Activated T-cell treated with anti-CD3 and anti-CD28 coated beads for 48 hours (primary cell): ENCODE measurements at places on chromosomes 11 and 22.
A peak's percentile ranks its signal among the peaks of the same experiment; 100 is the strongest.

DNA sequence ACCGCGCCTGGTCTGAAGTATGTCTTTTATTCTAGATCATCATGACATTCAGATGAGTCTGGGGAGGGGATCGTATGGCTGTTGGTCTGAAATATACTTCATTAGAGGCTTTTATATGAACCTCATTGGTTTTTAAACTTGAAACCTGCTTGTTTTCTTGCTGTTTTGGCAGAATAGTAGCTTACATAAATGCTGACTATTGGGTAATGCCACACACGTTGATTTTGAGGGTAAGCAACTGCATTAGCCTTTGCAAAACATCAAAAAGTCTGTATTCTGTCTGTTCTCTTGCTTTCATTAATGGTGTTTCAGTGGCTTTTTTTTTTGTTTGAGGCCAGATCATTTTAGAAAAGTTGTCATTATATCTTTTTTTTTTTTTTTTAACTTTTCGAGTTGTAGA is 14.2 kb downstream of the PPME1 start:
- DNase-seq, result no peak

DNA sequence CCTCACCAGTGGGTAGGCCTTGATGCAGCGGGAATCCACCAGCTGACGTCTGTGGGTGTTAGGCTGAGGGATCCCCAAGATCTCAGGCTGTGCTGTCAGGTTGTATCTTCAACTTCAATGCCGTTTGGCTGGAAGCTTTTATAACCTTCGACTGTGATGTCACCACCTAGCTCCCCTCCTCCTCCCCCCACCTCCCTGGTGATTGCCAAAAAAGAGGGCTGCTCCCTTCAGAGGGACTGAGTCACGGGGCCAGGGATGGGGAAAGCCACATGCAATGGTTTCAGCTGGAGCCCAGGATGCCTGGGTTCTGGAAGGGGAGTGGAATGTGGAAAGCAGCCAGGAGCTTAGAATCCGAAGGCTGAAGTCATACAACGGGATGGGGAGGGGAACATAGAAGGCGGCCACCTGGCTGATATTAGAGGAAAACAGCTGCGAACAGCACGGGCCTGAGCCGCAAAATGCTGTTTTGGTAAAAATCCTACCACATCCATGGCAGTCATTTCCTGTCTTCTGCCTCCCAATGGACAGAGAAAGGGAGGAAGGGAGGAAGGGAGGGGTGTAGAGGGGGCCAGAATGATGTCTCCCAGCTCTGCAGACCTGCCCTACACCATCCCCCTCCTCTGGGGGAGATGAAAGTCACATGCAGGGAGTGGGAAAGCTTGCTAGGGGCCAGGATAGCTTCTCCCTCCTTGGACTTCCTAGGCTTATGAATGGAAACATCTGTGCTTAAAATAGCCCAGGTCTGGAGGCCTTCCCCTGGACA is at the start of gene LRRN4CL:
Gene LRRN4CL, minus strand, starts transcription at position 110 of the 763 bp plus-strand sequence. CDS start 1,022 bp downstream, outside the sequence.
- DNase-seq, result no peak

GRCh38 chr11:87572881-87573280 is 535.1 kb downstream of the TMEM135 start:
- no peak for DNase-seq

GRCh38 chr11:73239571-73240189 is 21.6 kb downstream of the P2RY2 start:
- no peak for DNase-seq

- no peak for DNase-seq
These were observed 234 bp downstream of the SESN3 start for GRCh38 chr11:95230810-95231126.

DNA sequence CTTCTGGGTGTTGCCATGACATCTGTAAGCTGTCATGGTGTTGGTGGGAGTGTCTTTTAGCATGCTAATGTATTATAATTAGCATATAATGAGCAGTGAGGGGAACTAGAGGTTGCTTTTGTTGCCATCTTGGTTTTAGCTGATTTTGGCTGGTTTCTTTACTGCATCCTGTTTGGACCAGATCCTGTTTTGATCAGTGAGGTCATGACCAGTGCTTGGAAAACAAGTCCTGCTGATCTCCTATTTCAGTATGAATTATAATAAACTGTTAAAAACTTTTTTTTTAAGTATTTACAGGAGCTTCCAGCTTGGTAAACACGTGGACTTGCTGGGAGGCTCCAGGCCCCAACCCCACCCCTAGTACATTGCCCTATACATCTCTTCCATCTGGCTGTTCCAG is 30.5 kb upstream of the P4HA3 start:
- DNase-seq, result no peak

GRCh38 chr11:37841016-37841415 is 1243.0 kb upstream of the RAG2 start:
- DNase-seq, result no peak

- no peak for DNase-seq
These were observed 170.6 kb downstream of the DYNC2H1 start for GRCh38 chr11:103279821-103280220.

- no peak for DNase-seq
These were observed 96.1 kb downstream of the MICAL2 start for GRCh38 chr11:12206529-12206928.

DNA sequence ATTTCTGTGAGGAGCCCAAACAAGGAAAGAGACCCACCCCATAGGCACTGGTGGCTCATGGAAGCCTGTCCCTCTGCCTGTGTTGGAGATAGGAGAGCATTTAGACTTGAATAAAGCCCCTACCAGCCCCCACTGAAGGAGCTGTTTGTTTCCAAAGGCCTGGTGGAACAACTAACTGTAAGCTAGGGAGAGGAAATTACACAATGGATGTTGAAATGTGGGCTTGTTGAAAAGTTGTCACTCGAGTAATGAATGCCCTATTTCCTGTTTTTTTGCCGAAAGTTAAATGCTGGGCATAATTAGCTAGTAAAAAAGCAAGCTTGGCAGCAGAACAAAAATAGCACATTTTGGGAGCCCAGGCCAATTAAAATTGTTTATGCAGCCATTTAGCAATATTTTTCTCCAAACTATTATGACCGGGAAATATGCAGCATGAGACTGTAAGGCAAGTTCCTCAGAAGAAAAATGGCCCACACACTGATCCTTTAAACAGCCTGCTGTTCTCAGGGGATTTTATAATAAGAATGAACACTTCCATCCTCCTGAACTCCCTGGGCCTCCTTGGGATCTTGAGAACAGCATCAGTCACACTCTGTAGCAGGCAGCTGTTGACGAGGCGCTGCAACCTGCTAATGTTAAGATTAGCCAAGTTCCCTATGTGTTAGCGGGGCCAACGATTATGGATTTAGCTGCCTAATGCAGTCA is 38.6 kb upstream of the LMO2 start:
- no peak for DNase-seq

DNA sequence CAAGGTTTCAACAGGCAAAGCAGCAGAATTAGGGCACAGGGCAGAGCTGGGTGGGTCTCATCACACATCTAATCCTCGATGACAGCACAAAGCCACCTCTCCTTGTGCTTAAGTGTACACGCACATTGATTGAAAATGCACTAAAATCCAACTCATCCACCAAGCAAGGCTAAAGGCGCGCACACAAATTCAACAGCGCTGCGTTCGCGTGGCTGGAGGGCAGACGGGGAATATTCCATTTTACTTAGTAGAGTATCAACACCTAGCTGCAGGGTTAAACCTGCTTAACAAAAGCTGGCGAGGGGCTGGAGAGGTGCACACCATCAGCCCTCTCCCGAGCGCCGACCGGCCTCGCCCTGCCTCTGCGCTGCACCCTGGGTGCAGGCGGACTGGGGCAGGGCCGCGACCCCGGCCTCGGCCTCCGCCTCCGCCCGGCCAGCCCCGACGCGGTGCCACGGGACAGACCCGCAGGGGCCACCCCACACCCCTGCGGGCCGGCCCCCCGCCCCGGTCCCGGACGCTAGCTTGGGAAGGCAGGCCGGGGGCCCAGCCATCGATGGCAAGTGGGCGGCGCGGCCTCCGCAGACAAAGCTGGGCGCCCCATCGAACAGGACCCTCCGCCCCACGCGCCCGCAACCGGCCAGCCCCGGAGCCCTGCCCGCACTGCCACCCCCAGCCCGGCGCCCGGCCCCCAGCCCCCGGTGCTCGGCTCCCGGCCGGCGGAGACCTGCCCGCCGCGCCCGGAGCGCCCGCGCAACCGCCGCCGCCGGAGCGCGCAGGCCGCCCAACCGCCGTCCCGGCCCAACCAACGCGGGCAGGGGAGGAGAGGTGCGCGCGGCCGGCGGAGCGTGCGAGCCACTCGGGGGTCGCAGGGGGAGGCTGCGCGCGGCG is 929 bp downstream of the PRDM10 start:
- no peak for DNase-seq

DNA sequence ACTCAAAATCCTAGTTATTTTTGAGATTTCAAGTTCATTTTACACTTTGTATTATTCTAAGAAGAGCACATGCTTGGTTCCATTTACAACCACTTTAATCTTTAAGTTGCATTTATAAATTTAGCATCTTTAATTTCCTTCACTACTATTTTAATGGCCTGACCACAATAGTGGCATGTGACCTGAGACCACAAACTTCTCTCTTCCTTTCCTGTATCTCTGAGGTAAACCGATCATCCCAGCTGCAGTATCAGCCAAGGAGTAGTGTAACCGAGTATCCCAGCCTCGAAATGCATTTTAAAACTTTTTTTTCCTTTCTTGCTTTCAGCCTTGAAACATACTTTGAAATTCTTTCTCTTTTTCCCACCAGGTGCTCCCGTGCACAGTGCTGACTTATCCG is 28.7 kb upstream of the CBX6 start:
- no peak for DNase-seq

DNA sequence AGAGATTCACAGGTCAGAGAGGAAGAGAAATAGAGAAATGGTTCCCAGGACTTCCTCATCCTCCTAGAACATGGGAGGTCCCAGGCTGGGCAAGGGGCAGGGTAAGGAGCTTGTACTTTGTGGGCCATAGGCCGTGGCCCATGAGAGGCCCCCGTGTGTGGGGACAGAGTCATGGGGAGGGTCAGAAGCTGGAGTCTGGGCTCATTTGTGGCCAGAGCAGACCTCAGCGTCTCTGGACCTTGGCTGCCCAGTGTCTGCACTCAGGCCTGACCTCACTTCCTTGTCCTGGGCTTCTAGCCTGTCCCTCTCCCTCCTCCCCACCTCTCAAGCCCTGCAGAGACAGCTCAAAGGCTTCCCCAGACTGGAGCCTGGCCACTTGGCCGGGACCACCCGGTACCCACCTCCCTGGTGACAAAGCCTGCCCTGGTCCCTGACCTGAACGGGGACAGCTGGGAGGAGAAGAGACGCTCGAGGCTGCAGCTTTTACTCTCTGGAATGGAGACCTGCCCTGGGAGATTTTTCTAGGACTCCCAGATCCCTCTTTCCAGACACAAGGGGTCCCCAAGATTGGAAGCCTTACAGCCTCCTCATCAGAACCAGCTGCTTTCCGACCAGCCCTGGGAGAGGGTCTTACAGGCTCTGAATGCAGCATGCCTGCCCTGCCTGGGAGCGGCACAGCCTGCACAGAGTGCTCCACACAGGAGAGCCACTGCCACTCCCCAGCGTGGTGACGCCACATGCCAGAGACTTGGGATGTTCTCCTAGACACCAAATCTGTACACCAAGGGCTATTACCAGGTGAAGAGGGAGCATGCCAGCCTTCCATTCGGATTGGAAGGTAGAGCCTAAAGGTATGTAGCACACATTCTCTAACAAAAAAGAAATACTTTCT is 569.0 kb upstream of the B3GAT1 start:
- DNase-seq, result no peak

DNA sequence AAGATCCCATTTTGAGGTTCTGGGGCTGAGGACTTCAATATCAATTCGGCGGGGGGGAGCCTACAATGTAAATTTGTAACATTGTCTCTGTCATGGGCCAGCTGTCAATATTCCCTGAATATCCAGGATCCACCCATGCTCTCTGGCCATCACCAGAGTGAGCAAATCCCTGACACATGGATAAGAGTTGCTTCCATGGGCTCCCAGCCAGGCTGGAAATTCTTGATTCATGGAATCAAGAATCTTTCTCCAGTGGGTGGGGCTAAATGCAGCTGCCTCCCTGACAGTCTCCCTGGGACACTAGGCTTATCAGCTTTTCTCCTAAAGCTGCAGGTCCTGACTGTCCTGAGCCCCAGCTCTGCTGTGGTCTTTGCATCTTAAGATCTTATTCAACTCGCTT is 86.9 kb upstream of the IGLL5 start:
- DNase-seq, result no peak

- DNase-seq, result no peak
These were observed 61.8 kb downstream of the SNX19 start for GRCh38 chr11:130854483-130854882.

GRCh38 chr11:13008625-13009475 is at the start of gene RASSF10:
RASSF10 (plus strand) TSS chr11:13009316; CDS start chr11:13009577, 261 bp downstream.
- peak; percentile 27 for DNase-seq

GRCh38 chr11:71355281-71355680 is 92.9 kb downstream of the DHCR7 start:
- DNase-seq, result no peak

- no peak for DNase-seq
These were observed 8.4 kb upstream of the ETS1 start for GRCh38 chr11:128595775-128596174.
